ENCODE measurements at places on chromosomes 1 and 21.

GRCh38 chr1:8205771-8206170 is 112.1 kb upstream of the SLC45A1 start:
- DNase-seq: no peak

DNA sequence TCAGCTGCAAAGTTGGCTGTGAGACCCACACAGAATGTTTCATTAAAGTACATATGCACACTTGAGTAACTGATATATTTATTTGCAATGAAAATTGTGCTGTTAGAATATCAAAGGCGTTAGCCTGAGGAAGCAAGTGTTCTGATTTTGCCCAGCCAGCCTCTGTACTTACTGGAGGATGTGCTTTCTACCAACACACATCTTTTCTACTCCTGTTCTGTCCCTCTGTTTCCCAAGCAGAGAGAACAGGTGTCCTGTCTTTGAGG is 31.4 kb downstream of the ELAVL4 start:
- DNase-seq: no peak

DNA sequence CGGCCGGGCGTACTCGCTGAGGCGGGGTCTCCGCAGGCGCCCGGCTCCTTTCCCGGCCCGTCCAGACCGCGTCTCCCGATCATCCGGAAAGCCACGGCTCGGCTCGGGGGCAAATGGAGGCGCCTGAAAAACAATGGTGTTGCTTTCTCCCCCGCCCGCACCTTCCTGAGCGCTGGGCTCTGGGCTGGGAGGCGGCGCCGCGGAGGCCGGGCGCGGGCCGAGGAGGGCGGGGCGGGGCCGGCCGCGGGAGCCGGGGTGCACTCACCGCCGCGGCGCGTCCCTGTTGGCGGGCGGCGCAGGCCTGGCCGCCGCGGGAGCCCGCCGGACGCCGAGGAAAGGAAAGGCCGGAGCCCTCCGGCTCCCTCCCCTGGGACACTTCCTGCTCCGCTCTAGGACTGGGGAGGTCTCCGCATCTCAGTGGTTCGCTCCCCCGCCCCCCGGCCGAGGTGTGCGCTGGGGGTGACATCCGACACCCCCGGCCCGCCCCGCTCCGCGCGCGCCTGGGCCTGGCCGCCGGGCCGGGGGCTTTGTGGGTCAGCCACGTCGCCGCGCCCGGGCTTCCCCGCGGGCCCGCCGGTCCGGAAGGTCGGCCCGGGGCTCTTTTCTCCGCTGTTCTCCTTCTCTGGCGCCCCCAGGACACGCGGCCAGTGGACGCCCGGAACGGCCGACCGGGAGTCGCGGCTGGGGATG is at the start of gene ZNF496:
Gene ZNF496, minus strand, starts transcription at position 343 of the 690 bp plus-strand sequence. CDS start 2,289 bp downstream, outside the sequence.
- DNase-seq: peak; percentile 90

DNA sequence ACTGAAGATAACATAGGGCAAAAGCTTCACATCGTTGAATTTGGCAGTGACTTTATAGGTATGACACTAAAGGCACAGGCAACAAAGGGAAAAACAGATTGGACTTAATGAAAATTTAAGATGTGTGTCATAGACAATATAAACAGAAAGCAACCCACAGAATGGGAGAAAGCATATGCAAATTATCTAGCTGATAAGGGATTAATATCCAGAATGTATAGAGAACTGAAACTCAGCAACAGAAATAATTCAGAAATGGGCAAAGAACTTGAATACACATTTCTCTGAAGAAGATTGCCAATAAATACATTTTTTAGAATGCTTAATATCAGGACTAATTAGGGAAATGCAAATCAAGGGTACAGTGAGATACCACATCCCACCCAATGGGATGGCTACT is 55.2 kb upstream of the ANGPTL1 start:
- DNase-seq: no peak

DNA sequence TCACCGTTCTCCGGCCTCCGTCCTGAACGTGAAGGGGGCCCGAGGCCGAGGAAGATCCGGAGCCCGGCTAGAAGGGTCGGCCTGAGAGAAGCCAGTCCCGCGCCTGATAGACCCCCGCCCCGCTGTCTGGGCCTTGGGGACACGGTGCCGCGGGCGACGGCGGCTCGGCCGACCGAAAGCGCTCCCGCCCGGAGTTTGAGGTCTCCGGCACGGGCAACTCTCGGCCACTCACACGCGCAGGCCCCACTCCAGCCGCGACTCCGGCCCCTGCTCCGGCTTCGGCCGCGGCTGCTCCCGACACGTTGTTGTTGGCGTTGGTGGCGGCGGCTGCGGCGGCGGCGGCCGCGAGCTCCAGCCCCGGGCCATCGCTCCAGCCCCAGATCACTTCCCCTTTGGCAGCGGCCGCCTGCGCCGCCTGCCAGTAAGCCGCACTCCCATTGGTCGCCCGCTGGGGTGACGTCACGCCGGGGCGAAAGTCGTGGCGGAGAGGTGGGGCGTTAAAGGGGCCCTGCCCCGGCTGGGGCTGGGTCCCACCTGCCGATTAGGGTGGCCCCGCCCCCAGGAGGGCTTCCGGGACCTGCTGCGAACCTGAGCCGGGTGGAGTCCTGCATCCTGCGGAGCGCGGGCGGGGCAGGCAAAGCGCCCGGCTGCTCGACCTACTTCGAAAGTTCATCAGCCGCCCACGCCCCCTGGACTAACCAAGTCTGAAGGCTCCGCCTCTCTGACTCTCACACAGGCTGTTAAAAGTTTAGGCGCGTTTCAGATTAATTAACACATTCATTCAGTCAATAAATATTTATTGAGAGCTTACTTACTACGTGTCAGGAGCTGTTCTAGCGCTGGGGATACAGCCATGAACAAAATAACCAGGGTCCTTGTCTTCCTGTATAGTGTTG is at the start of gene EFCAB14:
Gene EFCAB14, minus strand, starts transcription at position 388 of the 896 bp plus-strand sequence. CDS start 1,027 bp downstream, outside the sequence.
- peak; percentile 93 for DNase-seq

DNA sequence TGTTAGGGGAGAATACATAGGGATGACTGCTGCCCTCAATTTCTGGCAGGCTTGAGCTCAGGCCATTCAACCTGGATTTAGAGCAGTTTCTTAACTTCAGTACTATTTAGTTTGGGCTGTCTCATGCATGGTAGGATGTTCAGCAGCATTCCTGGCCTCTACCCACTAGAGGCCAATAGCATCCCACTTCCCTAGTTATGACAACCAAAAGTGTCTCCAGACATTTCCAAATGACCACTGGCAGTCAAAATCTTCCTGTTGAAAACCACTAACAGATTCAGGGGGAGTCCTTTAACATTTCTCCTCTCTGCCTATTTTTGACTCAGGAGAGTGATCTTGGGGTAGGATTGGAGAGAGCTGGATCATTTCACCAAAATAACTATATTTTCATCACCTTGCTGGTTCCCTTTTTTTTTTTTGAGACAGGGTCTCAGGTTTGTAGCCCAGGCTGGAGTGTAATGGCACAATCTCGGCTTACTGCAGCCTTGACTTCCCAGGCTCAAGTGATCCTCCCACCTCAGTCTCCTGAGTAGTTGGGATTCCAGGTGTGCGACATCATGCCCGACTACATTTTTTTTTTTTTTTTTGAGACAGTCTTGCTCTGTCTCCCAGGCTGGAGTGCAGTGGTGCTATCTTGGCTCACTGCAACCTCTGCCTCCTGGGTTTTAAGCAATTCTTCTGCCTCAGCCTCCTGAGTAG is 8.7 kb downstream of the GNAT2 start:
- DNase-seq: no peak

DNA sequence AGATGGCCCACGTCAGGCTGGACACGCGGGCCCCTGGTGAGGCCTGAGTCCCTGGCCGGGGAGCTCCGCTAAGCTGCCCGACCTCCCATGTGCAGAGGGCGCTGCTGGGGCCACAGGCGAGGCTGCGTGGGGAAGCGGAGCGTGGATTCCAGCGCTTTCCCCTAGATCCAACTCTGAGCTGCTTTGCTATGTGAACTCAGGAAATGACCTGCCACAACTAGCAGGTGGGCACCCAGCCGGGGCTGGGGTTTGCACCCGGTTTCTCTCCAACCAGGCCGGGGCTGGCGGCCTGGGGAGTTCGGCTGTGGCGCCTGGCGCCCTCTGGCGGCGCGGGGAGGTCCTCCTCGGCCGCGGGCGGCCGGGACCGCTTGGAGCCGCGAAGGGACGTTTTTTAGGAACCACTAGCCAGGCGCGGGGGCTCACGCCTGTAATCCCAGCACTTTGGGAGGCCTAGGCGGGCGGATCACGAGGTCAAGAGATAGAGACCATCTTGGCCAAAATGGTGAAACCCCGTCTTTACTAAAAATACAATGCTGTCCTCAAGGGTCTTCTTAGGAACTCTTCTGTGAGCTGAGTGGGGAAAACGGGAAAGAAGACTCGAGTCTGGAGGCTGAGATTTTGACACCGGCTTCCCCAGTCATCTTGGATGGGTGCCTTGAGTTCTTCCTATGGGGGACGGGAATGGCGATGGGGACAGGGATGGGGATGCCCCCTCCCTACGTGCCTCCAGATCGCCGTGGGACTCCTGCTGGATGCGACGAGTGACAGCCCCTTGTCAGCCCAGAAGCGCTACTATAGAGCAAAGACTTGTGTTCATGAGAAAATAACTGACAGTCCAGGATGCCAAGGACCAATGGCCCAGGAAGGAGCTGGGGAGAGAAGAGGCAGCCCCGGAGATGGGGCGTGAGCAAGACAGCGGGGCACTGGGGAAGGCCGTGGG is 12.6 kb downstream of the PYCR2 start:
- DNase-seq: no peak

DNA sequence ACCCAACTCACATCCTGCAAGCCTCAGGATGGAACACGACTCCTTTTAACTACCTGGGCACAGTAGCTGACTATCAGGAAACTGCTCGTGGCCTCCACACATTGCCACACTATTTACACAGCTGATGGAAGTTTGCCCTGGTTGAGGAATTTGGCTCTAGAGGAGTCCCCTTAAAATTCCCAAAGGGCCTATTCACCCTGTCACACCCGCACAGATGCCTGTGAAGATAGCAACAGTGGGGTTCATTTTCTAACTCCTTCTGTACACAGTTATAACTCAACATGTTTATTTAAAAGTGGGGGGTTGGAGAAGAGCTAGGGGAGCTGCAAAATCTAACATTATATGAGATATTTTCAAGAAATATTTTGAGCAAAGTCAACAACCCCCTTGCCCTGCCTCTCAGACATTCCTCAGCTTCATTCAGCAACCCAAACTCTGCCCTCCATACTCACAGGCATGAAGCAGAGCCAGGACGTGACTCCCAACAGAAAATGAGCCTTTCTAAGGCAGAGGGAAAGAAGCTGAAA is 35.8 kb upstream of the CCN1 start:
- no peak for DNase-seq

- peak; percentile 51 for DNase-seq
Measured at GRCh38 chr1:211323156-211324063, 3.2 kb upstream of the TRAF5 start.

DNA sequence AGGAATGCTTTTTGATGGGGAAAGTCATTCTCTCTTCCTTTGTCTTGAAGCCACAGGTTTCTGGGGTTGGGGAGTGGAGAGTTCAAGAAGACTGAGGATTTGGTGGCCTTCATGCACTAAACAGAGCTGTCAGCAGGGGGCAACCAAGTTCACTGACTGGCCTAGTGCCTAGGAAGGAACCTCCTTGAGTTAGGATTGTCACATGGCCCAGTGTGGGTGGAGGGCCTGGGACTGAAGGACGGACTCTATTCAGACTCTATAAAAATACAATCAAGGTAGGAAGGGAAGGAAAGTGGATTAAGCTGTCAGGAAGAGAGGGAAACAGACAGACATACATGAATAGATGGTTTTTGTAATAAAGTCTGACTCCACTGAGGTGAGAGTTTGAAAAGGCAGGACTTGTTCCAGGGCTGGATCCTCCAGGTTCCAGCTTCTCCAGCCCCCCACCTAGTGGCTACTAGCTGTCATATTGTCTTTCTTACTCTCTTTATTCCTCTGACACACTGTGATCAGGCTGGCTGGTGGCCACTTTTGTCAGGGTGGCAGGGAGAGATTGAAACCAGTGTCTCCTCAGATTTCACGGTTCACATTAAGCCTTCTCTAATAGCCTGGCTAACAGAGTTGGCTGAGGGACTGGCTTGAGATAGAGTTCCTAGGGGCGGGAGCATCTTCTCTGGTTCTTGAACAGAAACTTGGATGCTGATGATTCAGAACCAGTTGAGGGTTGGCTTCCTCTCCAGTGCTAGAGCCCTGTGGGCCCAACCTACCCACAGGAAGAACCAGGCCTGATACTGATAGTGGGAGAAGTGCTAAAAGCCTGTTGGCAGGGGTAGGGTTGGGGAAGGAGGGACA is 4.1 kb upstream of the SH3BGRL3 start:
- peak; percentile 75 for DNase-seq

GRCh38 chr1:185420588-185421081 is 103.6 kb upstream of the IVNS1ABP start:
- DNase-seq: no peak

DNA sequence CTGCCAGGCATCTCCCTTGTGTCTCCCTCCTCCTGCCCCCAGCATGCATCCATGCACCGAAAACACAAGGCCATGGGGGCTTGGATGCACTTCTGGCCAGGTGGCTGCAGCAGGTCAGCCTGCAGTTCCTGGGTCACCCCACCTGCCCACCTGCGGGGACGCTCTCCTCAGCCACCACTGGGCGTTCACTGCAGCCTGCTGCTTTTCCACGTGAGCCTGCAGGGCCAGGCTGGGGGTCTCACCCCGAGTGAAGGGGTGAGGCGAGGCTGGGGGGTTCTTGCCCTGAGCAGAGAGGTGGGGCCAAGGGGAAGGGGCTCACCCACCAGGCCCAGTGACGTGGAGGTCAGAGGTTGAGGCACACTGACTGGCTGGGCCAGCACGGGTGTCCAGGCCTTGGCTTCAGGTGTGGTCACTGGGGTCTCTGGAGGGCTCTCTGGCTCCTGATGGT is 64.6 kb downstream of the WNT9A start:
- DNase-seq: no peak

DNA sequence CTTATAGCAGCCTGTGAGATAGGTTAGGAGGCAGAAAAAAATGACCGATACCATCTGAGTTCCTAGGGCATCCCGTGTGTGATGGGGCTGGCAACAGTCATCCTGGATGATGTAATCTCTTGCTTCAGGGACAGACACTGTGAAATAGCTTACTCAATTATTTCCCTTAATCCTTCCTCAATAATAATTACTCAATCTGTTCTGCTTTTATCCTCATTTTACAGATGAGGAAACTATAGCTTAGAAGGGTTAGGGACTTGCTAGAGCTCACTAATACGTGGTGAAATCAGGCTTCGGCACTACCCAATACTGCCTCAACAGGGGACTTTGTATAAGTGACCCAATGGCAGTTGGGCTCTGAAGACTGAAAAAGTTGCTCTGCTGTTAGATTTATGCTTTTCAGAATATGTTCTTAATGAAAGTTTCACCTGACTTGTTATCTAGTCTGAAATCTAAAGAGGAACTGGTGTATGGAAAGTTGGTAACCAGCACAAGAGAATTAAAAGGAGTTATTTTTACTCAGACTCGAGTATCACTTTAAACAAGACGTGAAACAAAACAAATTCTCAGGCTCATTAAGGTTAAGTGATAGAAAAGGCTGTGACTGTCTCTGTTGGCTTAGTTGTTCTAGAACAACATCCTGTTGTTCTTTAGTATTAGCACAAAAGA is 14.4 kb downstream of the CD55 start:
- DNase-seq: no peak

DNA sequence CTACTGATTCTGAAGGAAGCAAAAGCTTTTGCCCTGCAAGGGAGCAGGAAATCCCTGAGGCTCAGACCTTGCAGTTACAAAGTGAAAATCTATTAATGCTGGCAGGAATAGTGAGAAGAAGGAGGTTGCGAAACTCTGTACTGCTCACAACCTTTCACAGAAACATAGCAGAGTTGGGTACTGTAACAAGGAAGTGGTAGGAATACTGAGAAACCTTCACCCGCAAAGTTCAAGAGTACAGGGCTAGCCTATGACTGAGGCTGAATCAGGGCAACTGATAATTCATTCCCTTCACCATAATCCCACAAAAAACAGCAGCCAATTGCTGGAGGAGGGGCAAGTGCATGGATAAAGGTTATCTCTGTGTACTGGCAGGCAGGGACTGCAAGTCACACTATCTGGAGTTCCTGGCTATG is 23.9 kb upstream of the KCTD3 start:
- no peak for DNase-seq

Data from renal pelvis (tissue), 12 donors.